ENCODE measurements at places on chromosomes 6 and 20.

DNA sequence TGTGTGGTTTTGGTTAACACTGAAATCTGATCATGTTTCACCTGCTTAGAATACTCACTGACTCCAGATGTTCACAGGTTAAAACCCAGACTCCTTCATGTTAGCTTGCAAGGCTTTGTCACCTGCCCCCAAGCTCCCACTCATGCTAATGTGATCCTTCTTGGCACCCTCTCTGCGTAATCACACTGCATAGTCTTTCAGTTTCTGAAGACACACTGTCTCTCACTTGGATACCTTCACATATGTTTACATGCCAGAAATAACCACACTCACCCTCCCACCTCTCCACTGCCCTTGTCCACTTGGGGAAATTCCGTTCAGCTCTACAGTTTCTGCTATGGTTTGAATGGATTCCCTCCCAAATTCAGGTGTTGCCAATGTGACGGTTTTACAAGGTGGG, 234.7 kb upstream of the SASH1 start:
- no peak for DNase-seq

- DNase-seq: no peak
These were observed 78.8 kb upstream of the HMGN3 start for GRCh38 chr6:79313254-79313653.

- no peak for DNase-seq
These were observed 165.6 kb downstream of the FOXA2 start for GRCh38 chr20:22418738-22419137.

- no peak for DNase-seq
These were observed 4.7 kb downstream of the ADRM1 start for GRCh38 chr20:62307226-62308101.

GRCh38 chr20:48603116-48603818, 224.5 kb downstream of the PREX1 start:
- DNase-seq: no peak

DNA sequence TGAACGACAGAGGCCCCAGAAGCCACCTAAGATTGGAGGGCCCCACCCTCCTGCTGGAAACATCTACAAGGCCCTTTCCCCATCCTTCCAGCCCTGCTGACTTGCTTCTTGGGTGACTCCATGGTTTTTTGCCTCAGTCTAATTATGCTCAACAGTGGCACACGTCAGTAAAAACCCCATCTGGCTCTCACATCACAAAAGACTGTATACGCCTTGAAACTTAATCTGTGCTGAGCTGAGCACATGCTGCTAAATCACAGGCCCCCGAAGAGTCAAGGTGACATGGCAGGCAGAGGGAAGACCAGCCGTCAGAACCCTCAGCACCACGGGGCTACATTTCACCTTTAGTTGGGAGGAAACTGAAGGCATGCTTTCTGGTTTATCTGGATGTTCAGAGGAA, 323.1 kb downstream of the CDH26 start:
- no peak for DNase-seq

DNA sequence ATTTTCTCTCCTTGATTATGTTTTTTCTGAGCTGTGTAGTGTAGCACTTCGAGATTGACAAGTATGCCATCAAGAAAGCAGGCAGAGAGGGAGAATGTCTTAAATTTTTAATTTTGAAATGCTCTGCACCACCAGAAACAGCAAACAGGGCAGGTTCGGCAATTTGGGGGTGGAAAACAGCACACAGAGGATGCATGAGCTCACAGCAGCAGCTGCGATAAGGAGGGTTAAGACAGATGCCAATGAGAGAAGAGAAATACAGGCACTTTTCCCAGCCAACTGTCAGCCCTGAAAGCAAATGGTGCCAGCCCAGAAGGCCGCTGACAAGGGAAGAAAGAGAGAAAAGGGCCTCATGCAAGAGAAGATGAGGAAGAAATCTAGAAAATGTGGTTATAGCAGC, 15.1 kb upstream of the SNRPB2 start:
- DNase-seq: no peak

GRCh38 chr20:62776692-62777527, 19.4 kb upstream of the MRGBP start:
- DNase-seq: peak; percentile 24

DNA sequence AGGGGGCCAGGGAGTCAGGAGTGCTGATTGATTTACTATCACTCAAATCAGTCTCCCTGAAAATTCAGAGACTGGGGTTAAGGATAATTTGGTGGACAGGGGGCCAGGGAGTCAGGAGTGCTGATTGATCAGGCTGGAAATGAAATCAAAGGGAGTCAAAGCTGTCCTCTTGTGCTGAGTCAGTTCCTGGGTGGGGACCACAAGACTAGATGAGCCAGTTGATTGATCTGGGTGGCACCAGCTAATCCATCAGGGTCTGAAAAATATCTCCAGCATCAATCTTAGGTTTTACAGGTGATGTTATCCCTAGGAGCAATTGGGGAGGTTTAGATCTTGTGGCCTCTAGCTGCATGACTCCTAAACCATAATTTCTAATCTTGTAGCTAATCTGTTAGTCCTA, 6.1 kb upstream of the AFG1L start:
- no peak for DNase-seq

DNA sequence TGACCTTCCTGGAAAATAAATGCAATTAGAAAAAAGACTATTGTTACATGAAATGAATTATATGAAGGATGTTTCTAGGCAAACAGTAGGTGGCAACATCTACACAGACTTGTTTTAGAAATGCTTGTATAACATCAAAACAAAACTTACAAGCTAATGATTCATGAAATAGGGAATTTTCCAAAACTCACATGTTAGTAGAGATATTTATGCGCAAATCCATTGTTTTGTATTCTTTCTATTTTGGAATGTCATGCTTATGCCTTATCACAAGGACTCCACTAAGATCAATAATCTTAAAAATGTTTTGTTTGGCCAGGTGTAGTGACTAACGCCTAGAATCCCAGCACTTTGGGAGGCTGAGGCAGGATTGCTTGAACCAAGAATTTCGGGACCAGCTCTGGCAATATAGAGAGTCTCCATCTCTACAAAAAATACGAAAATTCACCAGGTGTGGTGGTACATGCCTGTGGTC, 32.3 kb upstream of the LGSN start:
- DNase-seq: peak; percentile 24

DNA sequence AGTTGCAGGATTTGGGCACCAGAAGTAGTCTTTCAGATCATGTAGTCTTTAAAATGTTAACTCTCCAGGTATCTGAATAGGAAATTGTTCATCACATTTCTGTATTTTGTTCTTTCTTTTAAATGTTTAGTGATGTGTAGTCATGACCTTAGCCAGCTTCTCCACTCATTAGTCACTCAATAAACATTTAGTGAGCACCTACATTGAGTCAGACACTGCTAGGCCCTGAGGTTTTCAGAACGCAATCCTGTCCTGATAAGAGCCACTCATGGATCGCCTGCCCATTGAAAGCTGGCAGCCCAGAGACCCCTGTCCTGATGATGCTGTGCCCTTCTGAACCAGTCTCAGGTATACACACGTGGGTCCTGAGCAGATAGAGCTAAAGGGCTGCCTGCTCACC, 163.4 kb upstream of the HEY2 start:
- DNase-seq: no peak

GRCh38 chr6:126546541-126547120, 206.7 kb downstream of the CENPW start:
- no peak for DNase-seq

DNA sequence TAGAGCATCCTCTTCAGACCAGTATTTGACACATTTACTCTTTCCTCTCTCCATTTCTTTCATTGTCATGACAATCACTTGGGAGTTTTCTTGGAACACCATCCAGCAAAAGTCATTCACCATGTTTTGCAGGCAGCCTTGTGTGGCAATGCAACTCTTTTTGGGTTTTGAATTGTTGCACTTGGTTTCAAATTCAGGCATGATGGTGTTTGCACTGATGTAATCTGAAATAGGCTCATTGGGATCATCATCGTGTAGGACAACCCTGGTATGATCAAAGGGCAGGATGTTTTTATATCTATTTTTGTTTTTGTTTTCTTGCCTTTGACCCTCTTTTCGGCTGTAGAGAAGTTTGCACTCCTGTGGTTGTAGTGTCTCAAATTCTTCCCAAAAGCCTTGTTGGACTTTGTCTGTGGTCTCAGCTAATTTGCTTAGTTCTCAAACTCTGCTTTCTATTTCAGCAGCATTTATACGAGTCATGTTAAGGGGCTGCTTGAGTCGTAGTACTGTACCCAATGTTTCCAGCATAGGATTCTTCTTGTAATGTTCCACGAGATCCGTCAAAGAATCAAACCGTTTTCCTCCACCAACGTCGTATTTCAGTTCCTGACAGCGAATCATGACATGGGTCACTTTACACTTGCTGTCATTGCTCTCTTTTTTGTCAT, 160.8 kb upstream of the TNFAIP3 start:
- DNase-seq: no peak

DNA sequence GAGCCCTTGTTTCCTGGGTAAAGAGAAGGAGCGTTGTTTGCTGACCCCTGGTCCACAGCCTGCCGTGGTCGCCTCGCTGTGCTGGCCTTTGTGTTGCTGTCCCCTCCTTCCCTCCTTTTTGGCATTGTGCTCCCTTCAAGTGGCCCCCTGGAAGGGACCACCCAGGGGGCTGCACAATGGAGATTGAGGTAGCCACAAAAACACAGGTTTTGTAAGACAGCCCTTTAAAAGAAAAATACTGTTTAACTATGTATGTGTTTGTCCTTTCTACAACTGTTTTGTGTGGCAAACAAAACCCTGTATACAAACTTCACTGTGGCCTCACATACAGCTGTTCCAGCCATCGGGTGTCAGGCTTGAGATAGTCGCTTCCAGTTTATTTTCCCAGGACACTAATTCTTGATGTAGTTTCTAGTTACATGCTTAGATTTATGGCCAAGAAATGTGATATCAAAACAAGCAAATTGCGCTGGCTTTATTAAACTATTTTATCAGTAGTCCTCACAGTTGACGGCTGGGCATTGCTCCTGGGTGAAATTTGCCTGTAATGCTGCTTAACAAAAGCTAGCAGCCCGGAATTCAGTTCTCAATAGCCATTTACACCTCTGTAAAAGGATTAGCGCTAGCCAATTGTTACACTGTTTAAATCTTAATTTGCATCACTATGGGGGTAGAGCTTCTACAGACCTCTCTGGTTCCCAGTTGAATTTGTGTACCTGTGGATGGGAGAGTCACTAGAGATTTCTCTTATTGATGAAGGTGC, 64.1 kb downstream of the KIZ start:
- DNase-seq: no peak

DNA sequence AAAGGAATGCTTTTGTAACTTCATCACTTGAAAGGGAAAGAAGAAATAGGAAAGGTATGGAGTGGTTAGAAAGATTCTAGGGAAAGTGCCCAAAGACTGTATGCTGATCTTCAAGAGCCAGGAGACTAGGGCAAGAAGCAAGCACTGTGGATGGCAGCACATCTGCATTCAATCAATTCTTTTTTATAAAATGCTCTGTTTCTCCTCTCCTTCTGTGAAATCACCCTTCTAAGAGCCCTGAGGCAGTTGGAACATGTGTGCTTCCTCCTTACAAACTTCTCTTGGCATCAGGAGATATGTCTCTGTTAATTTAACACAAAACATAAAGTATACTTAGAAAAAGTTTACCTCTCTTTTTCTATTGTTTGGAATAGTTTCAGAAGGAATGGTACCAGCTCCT, 1162.2 kb upstream of the GJE1 start:
- no peak for DNase-seq

DNA sequence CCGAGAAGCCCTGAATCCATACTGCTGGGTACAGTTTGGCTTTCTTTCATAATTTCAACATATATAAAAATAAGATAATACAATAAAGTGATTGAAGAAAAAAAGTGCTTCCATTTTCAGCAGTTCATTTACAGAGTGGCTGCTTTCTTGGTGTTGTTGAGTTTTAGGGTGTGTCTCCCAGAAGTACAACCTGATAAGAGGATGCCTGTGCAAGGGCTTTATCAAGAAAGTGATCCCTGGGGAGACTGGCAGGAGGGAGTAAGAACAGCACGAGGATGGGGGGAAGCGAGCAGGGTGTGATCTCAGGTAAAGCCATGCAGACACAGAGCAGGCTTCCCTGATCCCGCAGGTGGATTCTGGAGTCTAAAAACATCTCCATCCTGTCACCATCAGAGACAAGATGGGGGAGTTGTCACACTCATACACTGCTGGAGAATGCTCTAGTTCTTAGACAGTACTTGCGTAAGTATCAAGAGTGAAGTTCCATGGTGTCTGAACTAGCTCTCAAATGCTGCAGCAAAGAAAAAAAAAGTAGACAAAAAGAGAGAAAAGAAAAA, 395.9 kb downstream of the CDH26 start:
- peak; percentile 50 for DNase-seq

GRCh38 chr20:6178537-6178936, 55.7 kb upstream of the FERMT1 start:
- peak; percentile 6 for DNase-seq

DNA sequence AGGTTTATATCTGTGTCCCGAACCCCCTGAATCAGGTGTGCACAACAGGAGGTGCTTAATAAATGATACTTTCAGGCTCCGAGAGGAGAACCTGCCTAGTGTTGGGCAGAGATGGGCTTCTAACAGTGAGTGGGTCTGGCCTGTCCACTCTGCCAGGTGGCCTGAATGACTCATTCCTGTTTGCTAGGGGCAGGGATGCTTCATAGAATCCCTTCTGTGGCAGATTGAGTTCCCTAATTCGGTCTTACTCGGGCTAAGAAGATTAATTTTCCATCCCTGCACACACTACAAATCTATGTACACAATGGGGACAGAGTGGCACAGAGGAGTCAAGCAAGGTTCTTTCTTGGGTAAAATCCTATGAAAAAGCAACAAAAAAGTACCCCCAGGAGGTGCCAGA, 19.8 kb downstream of the SDC4 start:
- DNase-seq: no peak

GRCh38 chr6:37053683-37054082, 48.2 kb downstream of the FGD2 start:
- DNase-seq: no peak

DNA sequence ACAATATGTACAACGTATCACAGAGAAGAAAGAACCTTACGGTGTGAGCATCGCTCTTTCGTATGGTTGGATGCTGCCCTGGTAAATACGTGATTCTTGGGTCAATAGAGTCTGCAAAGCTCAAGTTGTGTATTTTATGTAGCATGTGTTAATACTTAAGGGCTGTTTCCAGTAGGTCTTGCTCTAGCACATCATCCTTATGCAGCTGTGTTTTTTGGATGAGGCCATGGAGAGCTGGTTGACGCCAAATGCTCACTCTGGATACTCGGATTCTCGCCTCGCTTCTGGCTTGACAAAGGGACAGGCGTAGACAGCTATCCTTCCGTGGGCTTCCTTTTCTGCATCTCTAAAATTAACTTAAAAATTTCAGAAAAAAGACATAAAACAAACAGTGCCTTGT, 38.9 kb downstream of the SNRNP48 start:
- DNase-seq: no peak

- DNase-seq: no peak
These were observed 51.7 kb downstream of the CHMP4B start for GRCh38 chr20:33862709-33863403.
